ENCODE measurements at places on chromosomes 7 and 10. TPM values are rescaled to one million over a fixed set of nuclear protein-coding genes. Genes with fewer than 3 reads are reported as not detected.

GRCh38 chr10:100534726-100535125 lies 1.0 kb upstream of the HIF1AN start:
- peaks cover 4% of the 10 kb centered on the region for H3K4me1 ChIP-seq
- no peaks in the 10 kb centered on the region for H3K27me3 ChIP-seq
- DNase-seq, result no peak
- H3K4me3 ChIP-seq, result no peak overlapping the region
- peaks cover 7% of the 10 kb centered on the region for H3K36me3 ChIP-seq
- no peak overlapping the region for H3K27ac ChIP-seq

The IGF2BP3 gene
- 0.80 TPM for total RNA-seq

- H3K27me3 ChIP-seq, result no peaks in the 10 kb centered on the region
- DNase-seq, result peak; percentile 78
- H3K4me3 ChIP-seq, result peak within 1 kb of the TSS; percentile 64
Measured at GRCh38 chr10:70132098-70133029, at the start of gene AIFM2. AIFM2 (minus strand) TSS chr10:70132825; CDS start chr10:70124084, 8,741 bp downstream.

The ZNF853 gene
- 5.3 TPM for total RNA-seq

DNA sequence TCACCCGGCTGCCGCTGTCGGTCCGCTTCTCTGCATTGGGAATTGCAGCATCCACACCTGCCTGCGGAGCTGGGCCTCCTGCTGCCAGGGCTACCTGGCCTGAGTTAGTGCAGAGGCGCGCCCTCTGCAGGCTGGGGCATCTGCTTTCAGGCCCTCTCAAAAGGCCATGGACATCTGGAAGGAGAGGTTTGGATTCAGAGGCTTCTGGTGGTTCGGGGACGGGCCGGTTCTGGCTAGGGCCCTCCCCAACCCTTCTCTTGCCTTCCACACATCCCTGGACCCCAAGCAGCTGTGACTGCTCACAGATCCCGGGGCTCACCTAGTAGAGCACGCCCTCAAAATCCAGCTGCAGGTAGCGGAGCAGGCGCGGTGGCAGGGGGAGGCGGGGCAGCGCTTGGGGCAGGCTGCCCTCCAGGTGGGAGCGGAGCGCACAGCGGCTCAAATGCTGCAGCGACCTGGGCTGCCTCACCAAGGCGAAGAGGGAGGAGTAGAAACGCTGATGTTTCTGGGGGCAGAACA lies 8.4 kb upstream of the GBX1 start:
- no peak overlapping the region for H3K27ac ChIP-seq
- H3K36me3 ChIP-seq, result no peaks in the 10 kb centered on the region
- DNase-seq, result no peak
- H3K27me3 ChIP-seq, result peaks cover 7% of the 10 kb centered on the region

GRCh38 chr7:106717254-106717954 lies 56.4 kb upstream of the CCDC71L start:
- H3K36me3 ChIP-seq, result no peaks in the 10 kb centered on the region
- peak overlapping the region; percentile 53 for H3K27ac ChIP-seq
- H3K4me3 ChIP-seq, result no peak overlapping the region
- H3K4me1 ChIP-seq, result no peaks in the 10 kb centered on the region
- no peaks in the 10 kb centered on the region for H3K27me3 ChIP-seq
- DNase-seq, result no peak

The ATP6V1F gene
- total RNA-seq, result 43.9 TPM

DNA sequence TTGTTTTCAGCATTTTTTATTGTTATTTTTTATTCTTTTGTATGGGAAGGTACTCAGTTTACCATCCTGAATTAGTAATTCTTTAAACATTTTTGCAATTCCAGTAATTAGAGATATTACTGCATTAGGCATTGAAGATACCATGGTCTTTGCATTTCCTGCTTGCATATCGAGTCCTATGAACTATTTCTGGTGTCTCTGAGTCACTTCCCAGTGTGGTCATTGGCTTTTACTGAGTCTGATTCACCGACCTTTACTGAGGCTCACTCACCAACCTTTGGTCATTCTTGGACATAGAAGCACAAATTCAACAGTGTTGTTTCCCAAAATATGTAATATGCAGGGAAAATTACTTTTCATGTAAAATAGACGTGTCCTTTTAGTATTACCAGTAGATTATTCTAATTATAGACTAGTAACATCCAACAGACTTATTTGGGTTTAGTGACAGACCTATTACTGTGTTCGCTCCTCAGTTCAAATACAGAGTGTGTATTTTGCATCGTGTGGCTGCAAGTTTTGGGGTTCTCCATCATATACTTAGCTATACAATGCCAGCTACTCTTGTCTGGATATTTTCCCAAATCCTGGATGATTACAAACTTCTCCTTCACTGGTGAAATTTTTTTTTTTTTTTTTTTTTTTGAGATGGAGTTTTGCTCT lies 180.7 kb upstream of the PRSS1 start:
- no peak overlapping the region for H3K4me3 ChIP-seq
- H3K27me3 ChIP-seq, result no peaks in the 10 kb centered on the region
- no peaks in the 10 kb centered on the region for H3K36me3 ChIP-seq

The CUBN gene
- total RNA-seq, result 5.1 TPM

- H3K4me3 ChIP-seq, result no peak overlapping the region
- no peaks in the 10 kb centered on the region for H3K27me3 ChIP-seq
- no peaks in the 10 kb centered on the region for H3K36me3 ChIP-seq
- H3K27ac ChIP-seq, result no peak overlapping the region
- DNase-seq, result peak; percentile 92
Measured at GRCh38 chr10:52215745-52216361, 98.2 kb upstream of the DKK1 start.

DNA sequence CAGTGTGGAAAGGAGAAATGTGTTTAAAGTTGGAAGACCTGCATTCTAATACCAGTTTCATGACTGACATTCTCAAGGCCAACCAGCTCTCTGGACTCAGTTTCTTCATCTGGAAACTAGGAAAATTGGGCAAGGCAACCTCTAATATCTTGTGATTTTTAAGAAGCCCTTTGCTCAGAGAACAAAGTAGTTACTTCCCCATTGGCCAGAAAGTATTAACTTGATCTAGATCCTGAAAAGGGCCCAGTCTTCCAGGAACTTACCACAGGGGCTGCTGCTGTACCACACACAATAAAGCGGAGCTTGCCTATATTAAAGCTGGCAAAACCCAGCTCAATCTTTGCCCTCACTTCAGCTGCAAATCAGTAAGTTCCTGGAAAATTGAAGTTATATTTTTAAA lies 155.6 kb upstream of the ADO start:
- peaks cover 3% of the 10 kb centered on the region for H3K4me1 ChIP-seq
- H3K27ac ChIP-seq, result no peak overlapping the region
- no peaks in the 10 kb centered on the region for H3K36me3 ChIP-seq
- H3K4me3 ChIP-seq, result no peak overlapping the region
- DNase-seq, result no peak

- DNase-seq, result no peak
- no peaks in the 10 kb centered on the region for H3K27me3 ChIP-seq
- H3K27ac ChIP-seq, result no peak overlapping the region
- no peak overlapping the region for H3K4me3 ChIP-seq
- no peaks in the 10 kb centered on the region for H3K36me3 ChIP-seq
Measured at GRCh38 chr7:1670894-1671593, 967 bp downstream of the ELFN1 start.

- no peak for DNase-seq
- H3K27ac ChIP-seq, result no peak overlapping the region
- no peaks in the 10 kb centered on the region for H3K36me3 ChIP-seq
- no peaks in the 10 kb centered on the region for H3K4me1 ChIP-seq
- no peaks in the 10 kb centered on the region for H3K27me3 ChIP-seq
- H3K4me3 ChIP-seq, result no peak overlapping the region
Measured at GRCh38 chr10:53357587-53357986, 585.0 kb upstream of the MBL2 start.

DNA sequence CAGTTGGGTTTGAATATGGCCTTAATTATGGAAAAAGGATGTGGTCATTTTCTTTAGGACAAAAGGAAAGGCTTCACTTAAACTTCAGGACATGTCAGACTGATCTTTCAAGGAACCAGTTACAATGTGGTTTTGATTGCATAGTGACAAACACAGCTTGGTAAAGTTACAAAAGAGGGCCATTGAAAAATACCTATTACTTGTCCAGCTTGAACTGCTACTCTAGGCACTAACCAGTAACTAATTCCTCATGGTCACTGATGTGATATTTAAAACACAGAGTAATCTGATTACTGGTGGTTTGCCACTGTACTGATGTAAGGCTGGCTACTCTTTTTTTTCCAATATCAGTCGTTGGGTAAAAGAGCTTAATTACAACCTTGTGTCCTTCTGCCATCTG lies 22.6 kb downstream of the TES start:
- H3K4me1 ChIP-seq, result peaks cover 34% of the 10 kb centered on the region
- no peak overlapping the region for H3K27ac ChIP-seq
- no peak for DNase-seq
- H3K4me3 ChIP-seq, result no peak overlapping the region
- no peaks in the 10 kb centered on the region for H3K36me3 ChIP-seq

The ANK3 gene
- 96.0 TPM for total RNA-seq

DNA sequence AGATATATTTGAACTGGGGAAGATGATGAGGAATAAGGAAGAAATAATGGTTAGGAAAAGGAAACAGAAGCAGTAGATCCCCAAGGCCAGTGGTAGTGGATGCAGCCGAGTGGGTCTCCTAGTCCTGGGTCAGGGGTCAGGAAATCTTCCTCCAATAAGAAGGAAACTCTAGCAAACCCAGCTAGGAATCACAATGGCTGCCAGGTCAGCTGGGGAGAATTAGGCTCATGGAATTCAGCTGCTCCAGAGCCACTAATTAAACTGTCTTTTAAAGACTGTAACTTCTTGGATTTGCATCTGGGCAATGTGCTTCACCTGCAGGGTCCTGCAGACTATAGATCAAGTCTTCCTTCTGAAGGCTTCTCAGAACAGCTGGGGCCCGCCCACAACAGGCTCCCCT lies 644.4 kb downstream of the KCNMA1 start:
- no peaks in the 10 kb centered on the region for H3K36me3 ChIP-seq
- H3K27me3 ChIP-seq, result no peaks in the 10 kb centered on the region
- peaks cover 7% of the 10 kb centered on the region for H3K4me1 ChIP-seq
- H3K27ac ChIP-seq, result no peak overlapping the region

The IL2RA gene
- 1.2 TPM for total RNA-seq

DNA sequence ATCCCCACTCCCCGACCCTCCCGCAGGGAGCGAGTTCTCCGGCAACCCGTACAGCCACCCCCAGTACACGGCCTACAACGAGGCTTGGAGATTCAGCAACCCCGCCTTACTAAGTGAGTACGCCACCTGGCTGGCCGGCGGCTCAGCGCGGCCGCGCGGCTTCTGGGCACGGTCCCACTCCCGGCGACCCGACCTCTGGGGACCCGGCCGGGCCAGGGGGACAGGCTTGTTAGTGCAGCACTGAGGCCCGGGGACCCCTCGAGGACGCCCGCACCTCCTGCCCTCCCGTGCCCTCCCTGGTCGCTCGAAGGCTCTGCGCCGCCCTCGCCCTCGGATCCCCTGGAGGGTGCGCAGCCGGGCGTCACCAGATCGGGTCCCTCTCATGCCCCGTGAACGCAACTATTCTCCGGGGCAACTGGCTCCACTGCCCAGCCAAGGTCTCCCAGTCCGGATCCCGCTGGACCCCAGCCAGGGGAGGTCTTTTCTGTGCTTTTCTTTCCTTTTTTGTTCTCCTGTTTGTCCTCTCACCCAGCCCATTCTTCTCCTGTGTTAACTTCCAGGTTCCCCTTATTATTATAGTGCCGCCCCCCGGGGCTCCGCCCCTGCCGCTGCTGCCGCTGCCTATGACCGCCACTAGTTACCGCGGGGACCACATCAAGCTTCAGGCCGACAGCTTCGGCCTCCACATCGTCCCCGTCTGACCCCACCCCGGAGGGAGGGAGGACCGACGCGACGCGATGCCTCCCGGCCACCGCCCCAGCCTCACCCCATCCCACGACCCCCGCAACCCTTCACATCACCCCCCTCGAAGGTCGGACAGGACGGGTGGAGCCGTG lies 81.8 kb downstream of the PAX2 start:
- DNase-seq, result peak; percentile 12
- peaks cover 93% of the 10 kb centered on the region for H3K27me3 ChIP-seq
- H3K4me3 ChIP-seq, result peak overlapping the region; percentile 5
- H3K27ac ChIP-seq, result no peak overlapping the region

The FEZF1 gene
- total RNA-seq, result not detected

The BICC1 gene
- 9.1 TPM for total RNA-seq

DNA sequence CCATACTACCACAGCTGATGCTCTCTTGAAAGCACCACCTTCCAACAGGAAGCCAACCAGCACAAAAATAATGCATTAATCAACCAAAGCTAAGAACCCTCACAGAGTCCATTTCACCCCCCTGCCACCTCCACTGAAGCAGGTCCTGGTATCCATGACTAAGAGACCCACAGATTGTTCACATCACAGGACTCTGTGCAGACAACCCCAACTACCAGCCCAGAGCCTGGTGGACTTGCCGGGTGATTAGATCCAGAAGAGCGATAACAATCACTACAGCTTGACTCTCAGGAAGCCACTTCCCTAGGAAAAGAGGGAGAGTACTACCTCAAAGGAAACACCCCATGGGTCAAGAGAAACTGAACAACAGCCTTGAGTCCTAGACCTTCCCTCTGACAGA lies 528.1 kb downstream of the KIF20B start:
- no peaks in the 10 kb centered on the region for H3K36me3 ChIP-seq
- no peak overlapping the region for H3K27ac ChIP-seq
- no peak overlapping the region for H3K4me3 ChIP-seq
- H3K4me1 ChIP-seq, result no peaks in the 10 kb centered on the region

The NAT16 gene
- total RNA-seq, result not detected

The SLC26A5 gene
- 1.1 TPM for total RNA-seq

DNA sequence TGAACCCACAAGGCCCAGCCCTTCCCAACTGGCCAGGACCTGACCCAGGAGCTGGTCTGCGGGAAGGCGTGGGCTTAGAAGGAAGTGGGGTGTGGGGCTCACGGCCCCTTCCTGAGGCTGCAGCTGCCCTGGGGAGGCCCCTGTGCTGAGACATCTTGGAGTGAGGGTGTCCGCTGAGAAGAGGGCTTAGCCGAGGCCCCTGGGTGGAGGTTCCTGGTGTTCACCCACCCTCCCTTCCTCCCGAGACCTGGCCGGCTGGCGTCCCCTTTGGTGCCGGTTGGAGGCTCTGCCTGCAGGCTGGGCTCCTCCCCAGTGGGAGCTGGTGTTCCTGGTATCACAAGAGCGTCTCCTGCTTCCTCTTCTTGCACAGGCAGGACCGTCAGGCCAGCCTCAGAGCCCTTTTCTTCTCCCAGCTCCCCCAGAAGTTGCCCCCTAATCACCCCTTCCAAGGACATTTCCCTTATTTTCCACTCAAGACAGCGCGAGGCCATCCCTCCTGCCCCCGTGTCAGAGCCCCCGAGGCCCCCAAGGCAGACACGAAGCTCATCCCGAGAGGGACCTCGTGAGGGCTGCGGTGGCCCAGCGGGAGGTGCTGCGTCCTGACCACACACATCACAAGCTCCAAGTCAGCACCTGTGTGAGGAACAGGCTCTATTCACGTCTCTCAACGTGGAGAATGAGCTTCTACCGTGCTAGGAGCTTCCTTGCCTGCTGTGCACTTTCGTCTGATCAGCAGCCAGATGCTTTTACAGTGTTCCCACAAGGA lies 25.1 kb upstream of the FAM20C start:
- no peak overlapping the region for H3K4me3 ChIP-seq
- DNase-seq, result no peak
- no peaks in the 10 kb centered on the region for H3K27me3 ChIP-seq
- H3K4me1 ChIP-seq, result no peaks in the 10 kb centered on the region
- no peak overlapping the region for H3K27ac ChIP-seq

Measured in lung (tissue), 17 donors.